ENCODE measurements at places on chromosomes 7 and 10.

DNA sequence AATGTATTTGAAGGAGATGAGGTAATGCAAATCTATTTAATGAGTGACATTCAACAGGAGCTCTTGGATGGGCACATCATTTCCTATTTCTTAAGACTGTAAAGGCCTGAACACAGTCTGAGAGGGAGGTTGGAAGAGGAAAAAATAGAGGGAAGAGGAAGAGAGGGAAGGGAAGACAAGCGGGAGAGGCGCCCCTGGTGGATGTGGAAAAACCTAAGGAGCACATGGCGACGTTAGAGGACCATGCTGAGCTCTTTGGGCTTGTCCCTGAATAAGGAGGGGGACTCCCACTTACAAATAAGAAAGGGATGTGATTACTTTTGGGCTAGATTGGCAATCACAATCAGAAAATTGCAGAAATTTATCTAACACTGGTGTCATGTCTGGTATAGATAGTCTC, 19.6 kb downstream of the SUN3 start:
- DNase-seq = no peak

GRCh38 chr7:136405931-136406777, 429.0 kb upstream of the MTPN start:
- DNase-seq = no peak

DNA sequence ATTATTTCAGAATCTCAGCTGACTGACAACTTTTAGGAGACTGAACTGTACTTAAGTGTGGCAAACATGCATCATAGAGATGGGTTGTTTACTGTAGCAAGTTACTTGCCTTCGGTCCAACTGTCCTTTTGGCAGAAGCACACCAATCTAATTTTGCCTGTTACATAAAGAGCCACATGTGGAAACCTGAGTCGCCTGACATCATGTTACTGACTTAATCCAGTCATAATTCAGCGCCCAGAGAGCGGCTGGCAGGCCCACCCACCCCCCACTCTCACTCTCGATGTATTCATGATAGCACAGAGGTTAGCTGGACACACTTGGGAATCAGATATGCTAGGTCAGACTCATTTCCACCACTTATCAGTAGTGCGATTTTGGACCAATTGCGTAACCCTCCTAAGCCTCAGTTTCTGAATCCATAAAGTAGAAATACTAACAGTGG, 57.3 kb upstream of the CAPZA2 start:
- no peak for DNase-seq

DNA sequence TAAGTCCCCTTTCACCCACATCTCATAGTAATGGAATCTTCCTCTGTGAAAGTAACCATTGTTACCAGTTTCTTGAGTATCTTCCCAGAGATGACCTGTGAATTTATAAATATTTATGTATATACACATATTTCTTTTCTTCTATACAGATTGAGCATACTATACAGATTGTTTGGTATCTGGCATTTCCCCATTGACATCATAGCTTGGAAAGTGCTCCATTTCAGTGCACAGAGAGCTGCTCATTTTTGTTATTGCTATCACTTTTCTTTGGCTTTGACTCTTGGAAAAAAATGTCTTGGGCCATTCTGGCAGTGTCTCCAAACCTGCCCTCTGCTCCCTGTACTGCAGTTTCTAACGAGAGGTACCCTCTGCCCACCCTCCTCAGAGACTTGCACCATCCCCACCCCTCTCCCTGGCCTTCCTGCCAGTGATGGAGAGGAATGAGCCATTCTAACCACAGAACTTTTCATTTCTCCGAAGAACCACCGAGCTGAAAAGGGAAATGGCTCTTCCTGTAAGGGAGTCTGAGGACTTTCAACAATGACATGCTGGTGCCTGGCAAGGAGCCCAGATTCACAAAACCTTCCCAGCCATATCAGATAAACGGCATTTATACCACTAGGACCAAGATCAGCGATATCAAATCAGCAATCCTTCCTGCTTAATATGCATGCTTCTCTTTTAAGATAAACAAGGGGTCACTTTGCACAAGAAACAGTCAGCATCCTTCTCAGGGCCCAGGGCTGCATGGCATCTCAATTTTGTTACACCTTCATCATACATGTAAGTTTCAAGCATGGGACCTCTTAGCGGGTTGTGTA, 19.7 kb upstream of the CCSER2 start:
- DNase-seq = no peak

- no peak for DNase-seq
These were observed 54.1 kb downstream of the SRI start for GRCh38 chr7:88165697-88166096.

DNA sequence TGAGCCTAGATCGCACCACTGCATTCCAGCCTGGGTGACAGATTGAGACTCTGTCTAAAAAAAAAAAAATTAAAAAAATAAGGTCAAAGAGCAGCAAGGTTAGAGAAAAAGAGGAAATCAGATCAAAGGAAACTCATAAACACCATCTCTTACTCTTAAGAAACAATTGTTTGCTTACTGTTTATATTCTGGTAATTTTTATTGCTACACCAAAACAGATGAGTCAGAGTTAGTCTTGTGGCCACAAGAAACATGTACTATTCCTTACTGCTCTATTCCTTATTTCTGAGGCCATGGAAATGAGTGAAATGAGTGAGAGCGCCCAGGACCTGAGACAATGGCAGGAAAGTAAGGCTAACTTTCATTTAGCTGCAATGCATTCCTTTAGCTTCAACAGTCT, 387.3 kb downstream of the HPSE2 start:
- no peak for DNase-seq

- no peak for DNase-seq
These were observed 31.7 kb downstream of the ITPRID1 start for GRCh38 chr7:31545549-31545948.

DNA sequence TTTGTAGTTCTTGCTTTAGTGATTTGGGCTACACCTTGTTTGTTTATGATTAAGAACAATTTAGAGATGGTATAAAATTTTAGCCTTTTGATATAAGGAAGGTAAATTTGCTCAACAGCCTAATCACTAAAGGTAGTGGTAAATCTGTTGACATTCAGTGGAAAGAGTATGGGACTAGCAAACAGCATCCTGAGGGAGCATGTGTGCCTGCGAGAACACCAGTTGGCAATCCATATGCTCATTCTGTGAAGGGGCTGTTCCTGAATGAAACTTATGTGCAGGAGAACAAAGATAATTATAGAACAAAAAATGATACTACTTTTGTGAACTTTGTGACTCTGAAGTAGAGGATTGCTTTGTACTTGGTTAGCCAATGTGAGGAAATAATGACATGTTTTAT, 44.0 kb downstream of the CAPZA2 start:
- no peak for DNase-seq

DNA sequence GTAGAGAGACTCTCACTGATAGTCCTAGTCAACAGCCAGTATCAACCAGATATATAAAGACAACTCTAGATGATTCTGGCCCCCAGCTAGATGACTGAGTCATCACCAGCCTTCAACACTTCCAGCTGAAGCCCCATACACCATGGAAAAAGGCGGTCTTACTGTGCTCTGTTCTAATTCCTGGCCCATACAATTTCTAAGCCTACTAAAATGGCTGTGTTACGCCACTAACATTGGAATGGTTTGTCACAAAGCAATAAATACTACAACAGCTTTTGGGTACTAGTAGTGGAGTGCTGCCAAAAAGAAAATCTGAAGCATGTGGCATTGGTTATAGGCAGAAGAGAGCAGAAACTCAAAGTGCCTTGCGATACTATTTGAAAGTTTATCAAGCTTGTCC, 13.0 kb upstream of the TES start:
- no peak for DNase-seq

GRCh38 chr10:4359003-4359402, 467.0 kb upstream of the AKR1E2 start:
- no peak for DNase-seq

GRCh38 chr10:19795684-19796083, 20.5 kb upstream of the PLXDC2 start:
- DNase-seq = no peak

Data from omental fat pad (tissue), 4 donors.